ENCODE measurements at places on chromosomes 4 and X. TPM values are rescaled to one million over a fixed set of nuclear protein-coding genes. Genes with fewer than 3 reads are reported as not detected.

The CCDC149 gene
- polyA plus RNA-seq = not detected

The ZMAT1 gene
- polyA plus RNA-seq = 2.5 TPM

The BEX4 gene
- polyA plus RNA-seq = 60.6 TPM

The CLIC2 gene
- 0.21 TPM for polyA plus RNA-seq

The LANCL3 gene
- polyA plus RNA-seq = 0.37 TPM

The CENPU gene
- polyA plus RNA-seq = 3.5 TPM

The PCSK1N gene
- polyA plus RNA-seq = 11.1 TPM

The PARM1 gene
- polyA plus RNA-seq = not detected

The SGMS2 gene
- not detected for polyA plus RNA-seq

The TLR1 gene
- 9.8 TPM for polyA plus RNA-seq

The CXXC4 gene
- 1.1 TPM for polyA plus RNA-seq

The RTL5 gene
- polyA plus RNA-seq = 0.55 TPM

The IL15 gene
- 3.8 TPM for polyA plus RNA-seq

The MOB1B gene
- polyA plus RNA-seq = 1.6 TPM

The PPARGC1A gene
- polyA plus RNA-seq = not detected

The SCD5 gene
- polyA plus RNA-seq = 2.6 TPM

The KLKB1 gene
- polyA plus RNA-seq = not detected

The TCEANC gene
- polyA plus RNA-seq = 10.3 TPM

The VSIG1 gene
- 14.9 TPM for polyA plus RNA-seq

The CYTL1 gene
- polyA plus RNA-seq = 1.7 TPM

The DHRSX gene
- 21.5 TPM for polyA plus RNA-seq

All from CD8-positive, alpha-beta memory T cell (primary cell).